Neuronal stem cell (in vitro differentiated cells): ENCODE measurements at places on chromosomes 11 and 22.

DNA sequence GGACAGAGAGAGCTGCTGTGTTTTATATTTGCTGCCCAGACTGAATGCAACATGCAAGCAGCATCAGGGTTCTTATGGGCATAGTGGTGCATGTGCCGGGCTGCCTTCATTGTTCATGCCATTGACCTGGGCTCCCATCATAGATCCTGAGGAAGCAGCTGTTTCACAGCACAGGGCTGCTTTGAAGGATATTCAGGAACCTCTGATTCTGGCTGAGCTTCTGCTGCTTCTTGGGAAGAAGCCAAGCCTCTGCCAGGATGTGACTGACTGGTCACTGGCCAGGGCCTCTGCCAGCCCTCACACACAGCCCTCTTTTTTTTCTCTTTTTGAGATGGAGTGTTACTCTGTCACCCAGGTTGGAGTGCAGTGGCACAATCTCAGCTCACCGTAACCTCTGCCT lies 43.3 kb downstream of the CYB5R2 start:
- no peaks in the 10 kb centered on the region for H3K36me3 ChIP-seq
- H3K4me3 ChIP-seq, result no peak overlapping the region
- no peak for DNase-seq

DNA sequence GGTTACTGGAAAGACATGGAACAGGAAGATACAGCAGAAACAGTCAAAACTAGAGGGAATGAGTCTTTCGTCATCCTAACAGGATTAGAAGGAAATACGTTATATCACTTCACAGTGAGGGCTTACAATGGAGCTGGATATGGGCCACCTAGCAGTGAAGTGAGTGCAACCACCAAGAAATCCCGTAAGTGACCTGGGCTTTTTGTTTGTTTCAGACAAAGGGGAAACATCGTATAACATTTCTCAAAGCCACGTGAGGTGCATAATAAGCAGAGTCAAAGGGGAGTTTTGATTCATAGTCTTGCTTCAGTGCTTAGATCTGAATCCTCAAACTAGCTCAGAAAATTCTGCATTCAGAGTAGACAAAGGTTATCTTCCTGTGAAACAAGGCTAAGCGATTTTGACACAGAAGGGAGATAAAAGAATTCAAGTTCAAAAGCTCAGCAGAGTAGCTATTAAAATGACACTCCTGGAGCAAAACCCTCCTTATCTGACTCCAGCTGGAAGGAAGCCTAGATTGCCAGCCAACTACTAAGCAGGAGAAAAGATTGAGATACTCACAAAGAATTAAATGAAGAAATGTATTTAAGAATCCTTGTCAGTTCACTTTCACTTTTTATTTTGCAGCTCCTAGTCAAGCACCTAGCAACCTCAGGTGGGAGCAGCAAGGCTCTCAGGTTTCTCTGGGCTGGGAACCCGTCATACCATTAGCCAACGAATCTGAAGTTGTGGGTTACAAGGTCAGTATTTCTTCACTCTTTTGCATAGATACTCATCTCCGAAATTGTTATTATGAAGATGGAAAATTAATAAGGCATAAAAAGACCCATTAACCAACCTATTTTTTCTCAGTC lies 346.4 kb upstream of the ARHGAP42 start:
- no peak overlapping the region for H3K4me3 ChIP-seq
- H3K27ac ChIP-seq, result no peak overlapping the region
- peaks cover 4% of the 10 kb centered on the region for H3K4me1 ChIP-seq
- no peak for DNase-seq
- H3K27me3 ChIP-seq, result no peaks in the 10 kb centered on the region

- H3K4me1 ChIP-seq, result peaks cover 6% of the 10 kb centered on the region
- H3K36me3 ChIP-seq, result no peaks in the 10 kb centered on the region
- no peak for DNase-seq
- no peak overlapping the region for H3K4me3 ChIP-seq
- H3K27ac ChIP-seq, result no peak overlapping the region
Observed at GRCh38 chr22:24707470-24707801, 67.1 kb downstream of the PIWIL3 start.

- DNase-seq, result peak; percentile 45
- peaks cover 2% of the 10 kb centered on the region for H3K4me1 ChIP-seq
- H3K27ac ChIP-seq, result no peak overlapping the region
- H3K4me3 ChIP-seq, result no peak overlapping the region
- peaks cover 2% of the 10 kb centered on the region for H3K36me3 ChIP-seq
- no peaks in the 10 kb centered on the region for H3K27me3 ChIP-seq
Observed at GRCh38 chr11:121082670-121083069, 18.4 kb upstream of the TECTA start.

- no peaks in the 10 kb centered on the region for H3K4me1 ChIP-seq
- H3K27ac ChIP-seq, result no peak overlapping the region
- H3K36me3 ChIP-seq, result peaks cover 26% of the 10 kb centered on the region
- no peaks in the 10 kb centered on the region for H3K27me3 ChIP-seq
- DNase-seq, result no peak
Observed at GRCh38 chr22:20957102-20957682, 9.9 kb upstream of the AIFM3 start.

- no peak overlapping the region for H3K27ac ChIP-seq
- H3K36me3 ChIP-seq, result no peaks in the 10 kb centered on the region
- H3K27me3 ChIP-seq, result peaks cover 7% of the 10 kb centered on the region
- H3K4me3 ChIP-seq, result no peak overlapping the region
- H3K4me1 ChIP-seq, result no peaks in the 10 kb centered on the region
- no peak for DNase-seq
Observed at GRCh38 chr11:18173225-18173866, 709 bp downstream of the MRGPRX4 start.

DNA sequence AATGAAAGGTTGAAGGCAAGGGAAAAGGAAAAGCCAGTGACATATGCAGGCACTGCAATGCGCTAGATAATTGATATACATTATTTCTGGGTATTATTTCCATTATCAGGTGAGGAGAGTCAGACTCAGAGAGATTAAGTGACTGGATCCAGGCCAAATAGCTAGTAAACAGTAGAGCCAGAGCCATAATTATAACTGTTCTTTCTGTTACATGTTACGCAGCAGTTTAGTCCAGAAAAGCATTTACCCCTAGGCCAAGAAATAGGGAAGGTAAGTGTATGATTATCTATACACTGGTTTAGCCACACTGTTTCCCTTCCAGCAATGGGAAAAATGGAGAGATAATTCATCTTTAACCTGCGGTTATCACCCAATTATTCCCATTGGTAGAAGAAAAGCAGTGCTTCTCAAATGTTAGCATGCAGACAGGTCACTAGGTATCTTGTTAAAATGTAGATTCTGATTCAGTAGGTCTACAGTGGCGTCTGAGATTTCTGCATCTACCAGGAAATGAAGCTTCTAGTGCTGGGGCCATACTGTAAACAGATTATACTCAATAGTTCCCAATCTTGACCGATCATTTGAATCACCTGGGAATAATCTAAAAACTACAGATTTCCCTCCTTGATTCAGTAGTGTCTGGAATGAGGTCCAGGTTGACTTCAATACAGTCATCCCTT lies 69.4 kb downstream of the RBFOX2 start:
- no peak for DNase-seq
- no peak overlapping the region for H3K4me3 ChIP-seq
- H3K36me3 ChIP-seq, result no peaks in the 10 kb centered on the region
- no peaks in the 10 kb centered on the region for H3K27me3 ChIP-seq
- peaks cover 13% of the 10 kb centered on the region for H3K4me1 ChIP-seq

DNA sequence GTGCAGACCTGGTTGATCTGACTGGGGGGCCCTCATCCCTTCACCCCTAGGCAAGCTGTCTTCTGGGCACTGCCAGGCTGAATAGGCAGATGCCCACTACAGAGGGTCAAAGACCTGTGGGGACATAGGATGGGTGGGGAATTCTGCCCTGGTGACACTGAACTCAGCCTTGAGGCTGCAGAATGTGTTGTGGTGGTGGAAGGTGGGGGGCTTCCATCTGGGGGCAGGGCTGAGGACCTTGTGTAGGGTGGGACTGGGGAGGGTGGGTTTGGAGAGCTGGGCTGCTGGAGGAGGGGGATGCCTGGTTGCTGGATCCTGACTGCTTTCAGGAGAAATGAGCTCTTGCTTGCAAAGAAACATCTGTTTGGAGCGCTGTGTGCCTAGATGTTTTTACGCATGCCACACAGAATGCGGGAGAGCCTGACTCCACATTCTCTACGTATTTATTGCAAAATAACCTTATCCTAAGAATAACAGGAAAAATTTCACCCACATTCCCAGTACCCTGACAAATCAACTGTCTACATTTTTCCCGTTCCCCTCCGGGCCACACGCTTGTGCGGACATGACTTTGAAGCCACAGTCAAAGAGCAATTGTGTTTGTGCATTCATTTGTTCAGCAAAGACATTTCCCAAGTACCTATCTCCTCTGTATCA lies 18.3 kb downstream of the SMIM38 start:
- H3K27ac ChIP-seq, result no peak overlapping the region
- H3K4me1 ChIP-seq, result no peaks in the 10 kb centered on the region
- H3K36me3 ChIP-seq, result no peaks in the 10 kb centered on the region
- DNase-seq, result no peak

DNA sequence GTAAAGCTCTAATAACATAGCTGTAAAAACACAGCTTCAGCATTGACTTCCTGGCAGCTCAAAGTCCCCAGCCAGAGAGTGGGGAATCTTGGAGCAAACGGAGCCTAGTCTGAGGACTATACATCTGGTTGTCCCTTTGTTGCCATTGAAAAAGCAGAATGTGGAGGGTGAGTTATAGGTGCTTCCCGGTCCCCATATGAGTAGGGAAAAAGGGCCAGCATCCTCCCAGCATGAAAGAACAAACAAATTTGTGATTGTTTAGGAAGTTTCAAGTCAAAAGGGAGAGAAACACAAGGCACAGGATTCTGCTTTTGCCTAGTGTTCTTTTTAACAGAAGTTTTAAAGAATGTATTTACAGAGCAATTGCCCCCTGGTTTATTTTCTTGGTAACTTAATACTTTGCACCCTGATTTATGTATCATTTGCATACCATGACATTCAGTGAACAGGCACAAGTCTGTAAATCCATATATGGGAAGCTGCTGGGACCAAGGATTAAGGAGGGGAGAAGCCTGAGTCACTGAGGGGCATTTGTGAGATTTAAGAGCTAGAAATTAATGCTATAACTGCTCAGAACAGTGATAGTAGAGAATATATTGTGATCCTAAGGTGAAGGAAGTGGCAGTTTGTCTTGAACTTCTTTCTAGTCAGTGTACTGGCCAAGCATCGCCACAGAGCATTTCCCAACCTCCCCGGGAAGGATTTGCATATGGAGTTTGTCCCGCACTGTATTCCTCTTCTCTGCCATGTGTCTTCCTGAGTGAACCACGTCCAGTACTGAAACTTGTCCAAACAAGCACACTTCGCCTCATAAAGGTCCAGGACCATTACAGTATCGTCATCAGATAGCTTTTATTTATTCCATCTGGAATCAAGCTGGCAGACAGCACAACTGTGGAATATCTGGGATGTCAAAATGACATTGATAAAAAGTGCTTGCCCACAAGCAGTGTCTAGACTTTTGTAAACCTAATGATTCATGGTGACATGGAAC lies 103.0 kb downstream of the DBX1 start:
- H3K27ac ChIP-seq, result no peak overlapping the region
- peaks cover 1% of the 10 kb centered on the region for H3K36me3 ChIP-seq
- H3K4me1 ChIP-seq, result no peaks in the 10 kb centered on the region
- H3K4me3 ChIP-seq, result no peak overlapping the region

DNA sequence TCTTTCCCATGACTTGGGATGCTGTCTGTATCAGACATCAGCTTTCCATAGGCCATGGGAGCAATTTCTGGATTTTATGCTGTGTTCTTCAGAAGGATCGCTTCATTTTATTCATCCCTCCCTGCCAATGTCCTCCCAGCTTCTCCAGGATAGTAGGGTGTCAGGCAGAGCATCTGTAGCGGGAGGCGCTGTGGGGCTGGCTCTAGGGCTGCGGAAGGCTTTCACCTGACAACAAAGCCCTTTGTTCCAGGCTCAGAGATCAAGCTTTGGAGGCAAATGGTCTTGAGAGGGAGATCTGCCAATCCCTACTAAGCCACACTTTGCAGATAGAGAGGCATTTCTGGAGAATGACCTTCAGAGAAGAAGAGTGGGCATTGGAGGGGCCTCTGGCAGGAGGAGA lies 29.5 kb upstream of the FTH1 start:
- DNase-seq, result no peak
- H3K36me3 ChIP-seq, result no peaks in the 10 kb centered on the region
- H3K4me1 ChIP-seq, result peaks cover 4% of the 10 kb centered on the region
- H3K27ac ChIP-seq, result no peak overlapping the region
- no peaks in the 10 kb centered on the region for H3K27me3 ChIP-seq
- H3K4me3 ChIP-seq, result no peak overlapping the region

- no peak for DNase-seq
- H3K4me3 ChIP-seq, result no peak overlapping the region
- H3K27ac ChIP-seq, result no peak overlapping the region
- H3K4me1 ChIP-seq, result peaks cover 20% of the 10 kb centered on the region
- H3K27me3 ChIP-seq, result no peaks in the 10 kb centered on the region
Observed at GRCh38 chr22:27631641-27632040, 169.9 kb downstream of the MN1 start.

GRCh38 chr11:11789735-11790369 lies 51.9 kb upstream of the USP47 start:
- H3K4me1 ChIP-seq, result no peaks in the 10 kb centered on the region
- H3K4me3 ChIP-seq, result no peak overlapping the region
- no peaks in the 10 kb centered on the region for H3K27me3 ChIP-seq
- H3K27ac ChIP-seq, result no peak overlapping the region

- no peak overlapping the region for H3K4me3 ChIP-seq
- H3K4me1 ChIP-seq, result no peaks in the 10 kb centered on the region
- no peaks in the 10 kb centered on the region for H3K27me3 ChIP-seq
- peak; percentile 57 for DNase-seq
Observed at GRCh38 chr11:15101072-15101709, 13.5 kb upstream of the INSC start.
